ENCODE measurements at places on chromosomes 13 and 19.

- no peak for DNase-seq
These were observed 5.0 kb upstream of the SPRY2 start for GRCh38 chr13:80345771-80346510.

- no peak for DNase-seq
These were observed 738 bp downstream of the DMWD start for GRCh38 chr19:45791744-45792469.

DNA sequence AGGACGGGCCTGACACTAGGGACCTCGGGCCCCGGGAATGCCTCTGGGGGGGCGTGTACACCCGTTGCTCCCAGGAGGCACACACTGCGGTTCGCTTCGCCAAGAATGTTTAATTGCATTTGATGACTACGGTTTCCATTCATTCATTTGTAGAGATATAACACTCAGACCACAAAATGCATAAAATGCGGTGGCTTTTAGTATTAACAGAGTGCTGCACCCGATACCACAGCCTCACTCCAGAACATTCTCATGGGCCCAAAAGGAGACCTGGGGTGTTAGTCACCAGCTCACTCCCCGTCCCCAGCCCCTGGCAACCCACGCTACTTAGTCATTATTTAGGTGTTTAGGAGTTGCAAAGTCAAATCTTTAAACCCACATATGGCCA lies 21.8 kb downstream of the HCN2 start:
- no peak for DNase-seq

GRCh38 chr13:107809125-107809524 lies 406.2 kb downstream of the LIG4 start:
- no peak for DNase-seq

DNA sequence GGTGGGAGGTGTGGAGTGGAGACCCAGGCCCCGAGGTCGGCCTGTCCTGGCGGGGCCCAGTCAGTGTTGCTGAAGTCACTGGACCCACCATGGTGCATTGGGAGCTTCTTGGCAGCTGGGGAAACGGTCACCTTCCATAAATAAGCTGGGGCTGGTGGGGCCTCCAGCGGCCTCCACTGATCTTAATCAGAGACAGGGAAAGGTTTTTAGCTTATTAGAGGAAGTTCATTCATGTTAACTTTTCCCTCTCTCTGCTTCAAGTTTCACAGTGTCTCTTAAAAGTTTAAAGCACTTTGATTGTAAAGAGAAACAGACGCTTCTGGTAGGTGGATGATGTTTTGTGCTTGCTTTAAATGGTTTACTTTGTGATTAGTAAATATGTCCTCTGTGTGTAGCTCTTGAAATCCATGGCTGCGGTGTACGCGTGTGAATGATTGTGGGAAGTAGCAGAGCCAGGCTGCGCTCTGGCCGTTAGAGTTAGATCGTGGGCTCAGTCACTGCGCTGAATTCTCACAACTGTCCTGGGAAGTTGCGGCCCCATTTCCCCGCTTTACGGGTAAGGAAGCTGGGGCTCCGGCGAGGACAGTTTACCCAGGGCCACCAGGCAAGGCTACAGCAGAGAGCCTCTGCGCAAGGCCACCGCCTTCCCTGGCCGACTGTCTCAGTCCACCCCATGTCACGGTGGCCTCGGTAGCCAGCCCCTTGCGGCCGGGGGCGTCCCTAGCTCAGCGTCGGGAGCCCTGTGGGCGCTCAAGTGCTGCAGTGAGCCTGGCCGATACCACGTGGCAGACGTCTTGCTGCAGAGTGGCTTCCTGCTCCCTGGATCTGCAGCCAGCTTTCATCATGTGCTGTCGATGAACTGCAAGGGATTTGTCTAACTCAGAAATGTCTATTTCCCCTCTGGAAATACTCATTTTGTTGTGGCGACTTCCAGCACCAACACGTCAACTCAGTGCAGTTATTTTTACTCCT lies 16.5 kb upstream of the NDUFS7 start:
- DNase-seq = no peak

DNA sequence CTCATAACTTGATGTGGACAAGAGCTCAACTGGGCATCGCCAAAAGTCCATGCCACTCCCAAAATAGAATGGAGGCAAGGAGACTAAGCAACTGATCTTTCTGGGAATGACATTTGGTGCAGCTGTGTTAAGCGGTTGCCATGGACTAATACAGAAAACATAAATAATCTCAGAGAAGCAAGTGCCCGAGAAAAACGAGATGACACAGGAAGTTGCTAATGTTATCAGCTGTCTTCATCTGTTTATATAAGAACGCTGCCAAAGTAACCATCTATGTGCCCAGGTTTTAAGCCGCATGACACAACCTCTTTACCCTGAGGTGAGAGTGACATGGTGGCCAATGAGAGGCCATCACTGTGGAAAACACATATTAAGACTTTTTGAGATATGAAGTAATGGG lies 54.9 kb upstream of the SACS start:
- DNase-seq = no peak

DNA sequence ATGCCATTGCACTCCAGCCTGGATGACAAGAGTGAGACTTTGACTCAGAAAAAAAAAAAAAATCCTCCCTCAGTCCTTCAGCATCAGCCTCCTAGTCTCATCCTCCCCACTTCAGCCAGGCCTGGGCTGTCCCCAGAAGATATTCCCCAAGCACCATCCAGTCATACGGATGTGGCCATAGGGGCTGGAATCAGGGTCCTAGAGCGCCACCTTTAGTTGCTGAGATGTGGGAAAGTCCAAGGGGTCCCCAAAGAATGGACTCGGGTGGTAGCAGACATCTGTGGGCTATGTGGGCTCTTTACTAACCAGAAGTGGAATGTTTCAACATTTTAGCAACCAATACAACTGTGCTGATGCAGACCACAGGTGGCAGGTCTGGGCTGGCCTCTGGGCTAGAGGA lies 3.1 kb upstream of the TYROBP start:
- no peak for DNase-seq

Measured in suprapubic skin (tissue), 4 donors.